Endothelial cell of umbilical vein (primary cell): ENCODE measurements at places on chromosomes 3 and 15. TPM values are rescaled to one million over a fixed set of nuclear protein-coding genes. Genes with fewer than 3 reads are reported as not detected.

Gene SAMMSON
- polyA plus RNA-seq: not detected in 2 replicates

Gene PTPN23
- polyA plus RNA-seq: 8.2 and 8.5 TPM in 2 replicates

Gene ERC2
- 4.9 and 5.6 TPM in 2 replicates for polyA plus RNA-seq

Gene SQOR
- 11.3 and 12.9 TPM in 2 replicates for polyA plus RNA-seq

GRCh38 chr15:62287066-62287857 lies 122.2 kb upstream of the C2CD4B start:
- no peak for DNase-seq

GRCh38 chr3:116035429-116035828 lies 409.9 kb downstream of the LSAMP start:
- no peak for DNase-seq

GRCh38 chr3:51799879-51800749 lies 21.1 kb upstream of the IQCF6 start:
- peak; percentile 74 for DNase-seq

DNA sequence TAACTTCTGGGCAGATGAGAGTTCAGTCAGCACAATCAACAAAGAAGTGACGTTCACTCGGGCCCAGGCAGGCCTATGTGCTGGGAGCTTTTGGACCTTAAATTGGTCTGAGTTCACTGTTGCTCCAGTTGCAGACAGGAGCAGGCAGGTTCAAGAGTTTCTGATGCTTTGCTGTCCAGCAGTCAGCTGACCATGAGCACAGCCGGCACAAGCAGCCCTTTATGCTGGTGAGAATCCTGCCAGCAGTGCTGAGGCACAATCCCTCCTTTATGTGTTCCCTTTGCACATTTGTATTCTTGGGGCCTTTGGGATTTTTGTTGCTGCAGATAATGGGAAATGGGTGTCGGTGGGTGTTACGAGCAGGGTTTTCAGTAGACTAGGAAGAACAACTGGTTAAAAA lies 81.2 kb upstream of the GOLGA8J start:
- DNase-seq: no peak
